ENCODE measurements at places on chromosomes 1 and 21. TPM values are rescaled to one million over a fixed set of nuclear protein-coding genes. Genes with fewer than 3 reads are reported as not detected.

- H3K4me1 ChIP-seq, result no peaks in the 10 kb centered on the region
- no peaks in the 10 kb centered on the region for H3K36me3 ChIP-seq
- H3K4me3 ChIP-seq, result no peak overlapping the region
- no peak for DNase-seq
- H3K27me3 ChIP-seq, result no peaks in the 10 kb centered on the region
- H3K27ac ChIP-seq, result no peak overlapping the region
Observed at GRCh38 chr1:231847612-231848397, 221.2 kb downstream of the DISC1 start.

- no peaks in the 10 kb centered on the region for H3K36me3 ChIP-seq
- H3K27ac ChIP-seq, result peak overlapping the region; percentile 32
- DNase-seq, result no peak
- H3K4me1 ChIP-seq, result peaks cover 3% of the 10 kb centered on the region
- H3K27me3 ChIP-seq, result no peaks in the 10 kb centered on the region
Observed at GRCh38 chr1:31154000-31154631, 85.6 kb downstream of the NKAIN1 start.

GRCh38 chr1:116538544-116538943 is 32.3 kb downstream of the CD58 start:
- H3K4me3 ChIP-seq, result no peak overlapping the region
- DNase-seq, result no peak
- H3K4me1 ChIP-seq, result no peaks in the 10 kb centered on the region
- H3K27ac ChIP-seq, result no peak overlapping the region

DNA sequence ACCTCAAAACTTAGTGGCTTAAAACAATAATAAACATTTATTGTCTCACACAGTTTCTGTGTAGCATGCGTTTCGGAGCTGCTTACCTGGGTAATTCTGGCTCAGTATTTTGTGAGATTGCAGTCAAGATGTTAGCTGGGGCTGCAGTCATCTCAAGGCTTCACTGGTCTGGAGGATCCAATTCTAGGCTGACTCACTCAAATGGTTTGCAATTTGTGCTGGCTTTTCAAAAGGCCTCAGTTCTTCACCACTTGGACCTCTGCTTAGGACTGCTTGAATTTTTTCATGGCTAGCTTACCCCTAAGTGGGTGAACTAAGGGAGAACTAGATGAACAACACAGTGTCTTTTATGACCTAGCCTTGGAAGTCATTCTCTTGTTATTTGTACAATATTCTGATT is 21.0 kb downstream of the XPR1 start:
- no peak overlapping the region for H3K4me3 ChIP-seq
- DNase-seq, result no peak
- no peak overlapping the region for H3K27ac ChIP-seq
- no peaks in the 10 kb centered on the region for H3K27me3 ChIP-seq
- H3K4me1 ChIP-seq, result no peaks in the 10 kb centered on the region

DNA sequence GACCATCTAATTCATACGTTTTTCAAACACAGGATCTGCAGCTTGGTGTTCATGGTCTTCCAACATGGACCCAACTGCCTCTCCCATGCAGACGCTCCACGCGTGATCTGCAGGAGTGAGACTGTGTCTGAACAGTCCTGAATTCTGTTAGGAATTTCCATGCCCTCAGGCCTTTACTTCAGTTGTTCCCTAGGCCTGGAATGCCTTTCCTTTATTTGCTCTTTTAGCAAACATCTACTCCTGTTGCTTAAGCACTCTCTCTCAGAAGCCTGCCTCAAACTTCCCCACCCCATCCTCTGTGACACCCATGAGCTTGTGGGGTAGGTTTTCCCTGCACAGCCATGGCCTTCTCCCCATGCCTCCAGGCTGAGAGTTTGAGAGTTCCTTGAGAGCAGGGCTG is 73.7 kb downstream of the DMRTB1 start:
- H3K4me1 ChIP-seq, result no peaks in the 10 kb centered on the region
- H3K4me3 ChIP-seq, result no peak overlapping the region
- no peaks in the 10 kb centered on the region for H3K27me3 ChIP-seq

- no peaks in the 10 kb centered on the region for H3K27me3 ChIP-seq
- DNase-seq, result no peak
- H3K4me1 ChIP-seq, result peaks cover 58% of the 10 kb centered on the region
- H3K36me3 ChIP-seq, result no peaks in the 10 kb centered on the region
- H3K27ac ChIP-seq, result peak overlapping the region; percentile 89
Observed at GRCh38 chr1:160569806-160570205, 9.5 kb downstream of the CD84 start.

- no peaks in the 10 kb centered on the region for H3K27me3 ChIP-seq
- H3K27ac ChIP-seq, result no peak overlapping the region
- H3K4me3 ChIP-seq, result no peak overlapping the region
- peaks cover 46% of the 10 kb centered on the region for H3K36me3 ChIP-seq
Observed at GRCh38 chr21:46515109-46515508, 56.4 kb downstream of the DIP2A start.

- H3K4me3 ChIP-seq, result no peak overlapping the region
- no peak for DNase-seq
- H3K27ac ChIP-seq, result no peak overlapping the region
- H3K27me3 ChIP-seq, result no peaks in the 10 kb centered on the region
- H3K36me3 ChIP-seq, result no peaks in the 10 kb centered on the region
Observed at GRCh38 chr21:42190486-42190863, 28.5 kb upstream of the ABCG1 start.

DNA sequence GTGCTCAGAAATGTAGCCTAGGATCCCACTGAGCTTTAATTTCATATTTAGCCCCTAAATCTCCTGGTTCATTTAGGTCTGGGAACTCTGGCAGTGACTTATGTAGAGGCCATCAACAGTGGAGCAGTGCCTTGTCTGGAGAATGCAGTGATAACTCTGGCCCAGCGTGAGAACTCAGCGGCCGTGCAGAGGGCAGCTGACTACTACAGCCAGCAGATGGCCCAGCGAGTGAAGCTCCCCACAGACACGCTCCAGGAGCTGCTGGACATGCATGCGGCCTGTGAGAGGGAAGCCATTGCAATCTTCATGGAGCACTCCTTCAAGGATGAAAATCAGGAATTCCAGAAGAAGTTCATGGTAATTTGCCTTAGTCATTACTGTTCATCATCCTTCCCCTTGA is 17.8 kb downstream of the GBP6 start:
- no peak overlapping the region for H3K27ac ChIP-seq
- DNase-seq, result no peak
- no peaks in the 10 kb centered on the region for H3K4me1 ChIP-seq
- H3K27me3 ChIP-seq, result no peaks in the 10 kb centered on the region

DNA sequence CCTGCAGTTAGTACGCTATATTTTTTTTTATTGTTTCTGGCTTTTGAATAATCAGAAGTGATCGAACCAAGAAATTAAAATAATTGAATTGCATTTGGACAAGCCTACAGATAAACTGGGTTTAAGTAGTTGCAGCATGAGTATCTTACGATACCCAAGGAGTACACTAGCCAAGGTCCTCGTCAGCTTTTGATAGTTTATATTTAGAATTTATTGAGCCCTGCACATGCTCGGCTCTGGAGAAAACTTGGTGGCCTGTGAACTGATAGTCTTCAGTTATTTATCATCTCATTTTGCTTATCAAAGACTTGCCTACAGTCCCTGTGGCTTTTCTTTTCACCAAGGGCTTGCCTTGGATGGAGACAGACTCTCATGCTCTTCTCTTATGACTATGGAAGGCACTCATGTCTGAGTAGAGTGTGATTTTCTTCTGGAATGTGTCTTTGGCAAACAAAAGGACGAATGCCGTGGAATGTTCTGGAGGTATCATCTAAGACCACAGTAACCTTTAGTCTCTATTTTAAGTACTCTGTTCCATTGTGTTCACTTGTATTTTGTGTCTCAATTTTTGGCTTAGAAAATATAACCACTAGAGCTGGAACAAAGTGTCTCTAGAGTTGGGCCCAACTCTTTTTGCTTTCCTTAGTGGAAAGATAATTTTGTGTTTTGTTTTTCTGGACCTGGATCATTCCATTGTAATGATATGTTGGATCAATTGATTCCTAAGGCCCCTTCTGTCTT is 35.9 kb downstream of the BCL9 start:
- H3K27ac ChIP-seq, result no peak overlapping the region
- no peaks in the 10 kb centered on the region for H3K36me3 ChIP-seq
- no peak for DNase-seq
- H3K4me3 ChIP-seq, result no peak overlapping the region
- H3K4me1 ChIP-seq, result peaks cover 8% of the 10 kb centered on the region

- H3K4me1 ChIP-seq, result peaks cover 6% of the 10 kb centered on the region
- no peaks in the 10 kb centered on the region for H3K36me3 ChIP-seq
- no peak overlapping the region for H3K27ac ChIP-seq
- no peak overlapping the region for H3K4me3 ChIP-seq
- DNase-seq, result no peak
- no peaks in the 10 kb centered on the region for H3K27me3 ChIP-seq
Observed at GRCh38 chr21:35843911-35844667, 216.2 kb downstream of the SETD4 start.

DNA sequence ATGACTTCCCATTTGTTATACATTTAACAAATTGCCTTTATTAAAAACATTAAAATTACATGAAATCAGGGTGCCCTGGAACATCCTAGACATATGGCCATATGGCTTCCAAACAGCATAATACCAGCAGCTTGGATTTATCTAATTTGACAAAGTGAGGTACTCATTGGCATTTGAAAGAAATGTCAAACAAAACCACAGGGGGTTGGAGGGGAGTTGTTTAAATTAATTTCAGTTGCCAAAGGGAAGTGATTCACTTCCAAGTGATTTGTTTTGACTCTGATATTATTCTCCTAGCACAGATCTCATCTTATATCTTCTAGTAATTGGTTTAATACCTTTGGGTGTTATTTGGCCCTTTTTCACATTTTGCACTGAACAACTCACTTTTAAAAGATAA is 24.5 kb upstream of the POU2F1 start:
- no peaks in the 10 kb centered on the region for H3K4me1 ChIP-seq
- DNase-seq, result no peak
- H3K4me3 ChIP-seq, result no peak overlapping the region
- H3K27ac ChIP-seq, result no peak overlapping the region
- no peaks in the 10 kb centered on the region for H3K36me3 ChIP-seq

- H3K27me3 ChIP-seq, result no peaks in the 10 kb centered on the region
- H3K36me3 ChIP-seq, result no peaks in the 10 kb centered on the region
- no peak for DNase-seq
- no peak overlapping the region for H3K4me3 ChIP-seq
Observed at GRCh38 chr1:25679171-25679570, 62.6 kb downstream of the MAN1C1 start.

- no peaks in the 10 kb centered on the region for H3K4me1 ChIP-seq
- no peak overlapping the region for H3K27ac ChIP-seq
- no peak for DNase-seq
- H3K36me3 ChIP-seq, result no peaks in the 10 kb centered on the region
- H3K4me3 ChIP-seq, result no peak overlapping the region
- peaks cover 99% of the 10 kb centered on the region for H3K27me3 ChIP-seq
Observed at GRCh38 chr21:33023574-33024200, 2.0 kb upstream of the OLIG2 start.

DNA sequence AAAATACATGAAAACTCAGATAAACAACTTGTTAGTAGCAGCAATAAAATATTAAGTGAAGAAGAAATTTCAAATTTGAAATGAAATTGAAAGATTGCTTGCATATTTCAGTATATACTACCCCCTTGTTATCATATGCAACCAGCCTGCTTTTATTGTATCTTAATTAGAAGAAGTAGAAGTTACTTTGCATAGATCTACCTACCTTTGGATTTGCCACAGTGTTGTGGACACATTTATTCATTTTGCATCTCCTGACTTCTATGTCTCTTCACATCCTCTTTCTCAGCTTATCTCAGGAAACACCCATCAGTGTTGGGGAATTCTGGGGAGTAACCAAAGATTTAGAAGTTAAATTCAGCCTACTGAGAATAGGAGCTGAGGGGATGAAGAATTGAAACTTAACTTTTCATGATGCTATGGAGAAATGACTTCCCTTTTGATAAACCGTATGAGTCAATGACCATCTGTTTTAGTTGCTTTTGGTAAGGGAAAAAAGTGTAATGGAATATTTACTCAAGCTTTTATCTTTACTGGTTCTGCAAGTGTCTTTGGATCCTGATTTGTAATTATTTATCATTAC is 96.9 kb downstream of the RGL1 start:
- no peak overlapping the region for H3K27ac ChIP-seq
- no peaks in the 10 kb centered on the region for H3K27me3 ChIP-seq
- no peaks in the 10 kb centered on the region for H3K36me3 ChIP-seq

DNA sequence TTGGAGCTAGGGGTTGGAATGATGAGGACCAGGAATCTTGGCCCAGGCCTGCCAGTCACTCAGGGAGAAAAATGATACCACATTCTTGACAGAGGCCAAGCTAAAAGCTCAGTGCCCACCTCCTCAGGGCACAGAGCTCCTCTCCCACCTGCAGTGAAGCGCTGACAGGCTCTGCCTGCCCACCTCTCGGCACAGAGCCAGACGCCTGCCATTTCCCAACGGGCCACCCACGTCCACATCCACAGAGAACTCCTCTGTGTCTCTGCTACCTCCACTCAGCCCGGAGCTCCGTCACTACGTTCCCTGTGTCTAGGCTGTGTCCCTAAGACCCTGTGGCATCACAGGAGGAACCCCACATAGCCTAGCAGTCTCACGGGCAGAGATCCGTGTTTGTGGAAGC is 60.8 kb downstream of the MRPL37 start:
- H3K36me3 ChIP-seq, result peaks cover 68% of the 10 kb centered on the region
- no peak for DNase-seq
- H3K4me1 ChIP-seq, result peaks cover 3% of the 10 kb centered on the region
- no peak overlapping the region for H3K4me3 ChIP-seq
- no peaks in the 10 kb centered on the region for H3K27me3 ChIP-seq

CDK18 gene
- total RNA-seq, result 1.8 TPM

OR10R2 gene
- not detected for total RNA-seq

MYOG gene
- 7.8 TPM for total RNA-seq

PDZK1 gene
- total RNA-seq, result 0.90 TPM

CD160 gene
- 0.76 TPM for total RNA-seq

SLAMF9 gene
- 0.09 TPM for total RNA-seq

VWA5B1 gene
- total RNA-seq, result 0.05 TPM
